ENCODE measurements at places on chromosomes 3 and 15. TPM values are rescaled to one million over a fixed set of nuclear protein-coding genes. Genes with fewer than 3 reads are reported as not detected.

GRCh38 chr3:159875116-159875515 is 113.5 kb upstream of the IL12A start:
- no peak for DNase-seq

The KCNMB2 gene
- polyA plus RNA-seq, result not detected

The TEX55 gene
- polyA plus RNA-seq, result not detected

The PDIA5 gene
- polyA plus RNA-seq, result 4.7 TPM

The PAQR9 gene
- polyA plus RNA-seq, result not detected

The PROS1 gene
- 2.2 TPM for polyA plus RNA-seq

DNA sequence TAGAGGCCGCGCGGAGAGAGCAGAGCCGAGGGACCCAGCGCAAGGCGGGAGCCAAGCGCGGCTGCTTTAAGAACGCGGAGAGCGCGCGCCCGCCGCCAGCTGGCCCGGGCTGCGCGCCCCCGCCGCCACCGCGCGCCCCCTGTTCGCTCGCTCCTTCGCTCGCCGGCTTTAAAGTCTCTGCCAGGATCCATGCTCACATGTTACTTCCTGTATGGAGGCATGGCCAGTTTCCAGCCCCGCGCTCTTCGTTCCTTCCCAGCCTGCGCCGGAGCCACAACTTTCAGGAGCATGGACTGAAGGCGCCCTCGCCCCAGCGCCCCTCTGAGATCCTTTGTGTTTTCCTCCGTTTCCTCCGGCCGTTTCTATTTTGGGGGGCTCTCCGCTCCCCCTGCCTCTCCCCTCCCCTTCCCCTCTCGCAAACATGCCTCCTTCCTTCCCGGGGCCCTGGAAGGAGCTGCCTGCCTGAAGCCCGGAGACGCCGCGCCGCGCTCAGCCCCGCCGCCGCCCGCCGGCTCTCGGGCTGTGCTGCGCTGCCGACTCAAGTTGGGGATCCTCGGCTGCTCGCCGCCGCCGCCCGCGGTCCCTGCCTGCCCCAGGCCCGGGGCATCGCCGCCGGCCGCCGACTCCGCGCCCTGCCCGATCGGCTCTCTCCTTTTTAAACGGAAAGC is at the start of gene PTPRG:
TSS of gene PTPRG (plus strand) at position 198 of the 668 bp plus-strand sequence. CDS start 717 bp downstream, outside the sequence.
- peak; percentile 96 for DNase-seq

DNA sequence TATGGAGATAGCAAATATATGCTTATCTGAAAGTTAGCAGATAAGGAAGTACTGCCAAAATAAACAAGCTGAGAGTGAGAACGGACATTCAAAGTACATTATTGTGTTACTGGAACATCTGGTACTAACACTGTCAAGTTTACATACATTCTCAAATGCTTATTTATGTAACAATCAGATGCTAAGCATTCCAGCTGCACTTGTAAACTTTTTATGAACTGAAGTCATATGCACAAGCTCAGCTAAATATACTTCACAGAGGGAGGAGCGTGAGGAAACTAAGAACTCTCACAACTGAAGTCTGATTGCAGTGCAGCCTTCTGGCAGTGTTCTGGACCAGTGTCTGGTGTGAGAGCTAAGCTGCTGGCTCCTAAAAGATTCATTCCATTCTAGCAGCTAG is 223.7 kb upstream of the NANOGP8 start:
- peak; percentile 35 for DNase-seq

The CSPG4 gene
- polyA plus RNA-seq, result 0.22 TPM

DNA sequence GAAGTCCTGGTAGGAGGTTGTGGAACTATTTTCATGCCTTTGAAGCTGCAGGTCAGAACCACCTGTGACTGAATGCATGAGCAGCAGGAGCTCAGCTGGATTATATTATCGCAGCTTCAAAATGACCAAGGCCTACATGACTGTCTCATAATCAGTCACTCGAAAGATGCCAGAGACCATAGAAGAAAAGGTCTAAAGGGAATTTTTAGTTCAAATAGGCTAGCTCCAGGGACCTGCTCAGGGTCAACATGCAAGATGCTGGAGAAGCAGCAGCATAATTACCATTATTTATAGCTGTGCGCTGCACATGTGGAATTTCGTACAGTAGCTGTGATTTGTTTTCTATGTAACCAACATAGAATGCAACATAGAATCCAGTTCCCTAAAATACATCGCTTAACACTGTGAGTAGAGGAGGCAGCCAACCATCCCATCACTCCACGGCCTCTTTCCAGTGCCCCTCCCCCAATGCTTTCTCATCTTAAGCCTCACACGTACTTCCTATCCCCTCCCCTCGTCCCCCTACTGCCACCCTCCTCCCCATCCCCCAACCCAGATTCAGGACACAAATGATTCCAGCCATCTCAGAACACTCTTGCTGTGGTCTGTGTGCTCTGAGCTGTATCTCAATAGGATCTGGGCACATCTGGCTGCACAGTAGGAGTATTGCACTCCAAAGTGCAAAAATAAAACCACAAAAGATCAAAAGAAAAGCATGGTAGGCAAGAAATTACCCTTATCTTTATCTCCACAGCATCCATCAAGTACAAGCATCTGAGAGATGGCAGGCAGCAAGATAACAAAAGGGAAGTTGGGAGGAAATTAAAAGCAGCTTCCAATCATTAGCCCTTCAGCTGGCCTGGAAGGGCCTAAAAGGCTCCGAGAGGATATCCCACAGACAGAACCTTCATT is 352.8 kb upstream of the SEMA6D start:
- no peak for DNase-seq

- DNase-seq, result peak; percentile 86
Measured at GRCh38 chr3:108001457-108001856, 89.4 kb downstream of the CD47 start.

The FES gene
- 17.2 TPM for polyA plus RNA-seq

The SPTSSB gene
- polyA plus RNA-seq, result 0.19 TPM

DNA sequence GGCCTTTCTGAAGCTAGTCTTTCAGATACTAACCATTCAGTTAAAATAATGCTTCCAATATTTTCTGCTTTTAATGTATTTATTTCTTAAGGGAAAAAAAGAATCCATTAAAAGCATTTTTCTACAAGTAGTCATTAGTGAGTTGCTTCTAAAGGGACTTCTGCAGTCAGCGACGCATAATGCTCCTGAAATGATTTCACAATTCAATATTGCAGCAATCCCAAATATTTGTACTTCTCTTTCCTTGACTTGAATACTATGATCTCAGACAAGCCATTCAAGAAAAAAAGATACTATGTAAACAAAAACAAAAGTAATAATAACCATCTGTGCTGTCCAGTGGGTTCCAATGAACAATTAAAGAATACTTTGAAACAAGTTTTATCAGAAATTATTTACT is 681.0 kb downstream of the DIPK2A start:
- DNase-seq, result no peak

The CHRFAM7A gene
- 0.67 TPM for polyA plus RNA-seq

The CASR gene
- 1.7 TPM for polyA plus RNA-seq

Measured in small intestine (tissue), 16 donors.